Right forelimb (tissue), 1 donor: ENCODE measurements at places on chromosomes 6 and 20.

- no peak for DNase-seq
Observed at GRCh38 chr20:50340541-50340940, 149.9 kb downstream of the CEBPB start.

- no peak for DNase-seq
Observed at GRCh38 chr6:105952772-105953690, 133.1 kb upstream of the PRDM1 start.

DNA sequence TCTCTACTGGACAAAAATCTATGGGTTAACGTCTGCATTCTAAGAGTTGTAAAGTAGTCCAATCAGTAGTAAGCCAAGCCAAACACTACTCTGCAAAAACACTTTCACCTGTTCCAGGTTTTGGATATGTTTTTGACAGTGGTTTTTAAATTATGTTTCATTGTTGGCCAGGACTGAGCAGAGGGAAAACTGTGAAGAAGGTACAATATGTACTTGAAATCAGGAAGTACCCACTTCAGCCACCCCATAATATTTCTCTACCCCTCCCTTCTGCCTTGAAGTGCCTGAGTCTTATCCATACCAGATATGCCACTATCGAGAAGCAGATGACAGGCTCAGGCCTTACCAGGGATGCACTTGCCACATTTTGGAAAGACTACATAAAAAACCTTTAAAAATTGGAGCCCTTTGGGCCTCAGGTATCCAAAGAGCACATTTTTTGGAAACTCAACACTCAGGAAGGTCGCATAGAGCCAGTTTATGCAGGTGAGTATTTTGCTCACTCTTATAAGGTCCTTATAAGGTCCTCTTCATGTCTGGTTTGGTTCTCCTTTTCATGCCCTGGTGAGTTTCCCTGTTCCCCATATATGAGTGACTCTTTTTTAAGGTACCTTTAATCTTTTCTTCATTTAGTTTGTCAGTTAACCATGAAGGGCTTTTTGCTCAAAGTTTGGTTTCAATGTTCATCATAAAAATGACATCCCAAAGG, 859.3 kb upstream of the FLRT3 start:
- no peak for DNase-seq

GRCh38 chr20:41098703-41099250, 38.6 kb upstream of the PLCG1 start:
- no peak for DNase-seq

- no peak for DNase-seq
Observed at GRCh38 chr6:56790414-56790813, 147.7 kb upstream of the DST start.

DNA sequence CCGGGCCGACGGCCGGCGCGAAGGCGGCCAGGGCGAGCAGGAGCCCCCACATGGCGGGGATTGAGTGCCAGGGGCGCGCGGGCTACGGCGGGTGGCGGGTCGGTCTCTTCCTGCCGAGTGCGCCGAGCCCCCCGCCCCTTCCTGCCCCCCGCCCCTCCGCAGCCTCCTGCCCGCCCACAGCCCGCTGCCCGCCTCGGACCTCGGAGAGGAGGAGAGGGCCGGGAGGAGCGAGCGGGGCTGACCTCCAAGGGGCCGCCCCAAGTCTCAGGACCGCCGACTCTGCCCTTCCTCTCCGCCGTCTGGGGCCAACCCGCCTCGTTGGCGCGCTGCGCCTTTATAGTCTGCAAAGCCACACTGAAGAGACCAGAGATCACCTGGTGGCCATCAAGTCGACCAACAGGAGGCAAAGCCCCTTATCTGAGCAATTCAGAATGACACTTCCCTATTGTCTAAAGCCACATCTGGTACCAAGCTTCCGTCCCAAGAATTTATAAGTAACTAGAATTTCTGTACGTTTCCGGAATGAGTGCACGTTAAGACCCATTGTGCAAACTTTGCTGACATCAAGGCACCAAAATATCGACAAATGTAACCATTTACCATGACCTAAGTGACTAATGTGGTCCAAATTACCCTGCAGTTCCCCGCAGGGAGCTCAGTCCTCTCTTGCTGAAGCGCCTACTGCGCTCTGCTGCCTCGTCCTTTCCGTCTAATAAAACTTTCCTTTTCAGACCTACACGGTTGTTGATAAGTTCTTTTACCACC, at the start of gene CPXM1:
CPXM1 (minus strand) TSS at position 107 of the 765 bp plus-strand sequence; CDS start at position 52, 55 bp downstream.
- peak; percentile 80 for DNase-seq

GRCh38 chr6:39910164-39910563, 24.1 kb downstream of the MOCS1 start:
- no peak for DNase-seq

DNA sequence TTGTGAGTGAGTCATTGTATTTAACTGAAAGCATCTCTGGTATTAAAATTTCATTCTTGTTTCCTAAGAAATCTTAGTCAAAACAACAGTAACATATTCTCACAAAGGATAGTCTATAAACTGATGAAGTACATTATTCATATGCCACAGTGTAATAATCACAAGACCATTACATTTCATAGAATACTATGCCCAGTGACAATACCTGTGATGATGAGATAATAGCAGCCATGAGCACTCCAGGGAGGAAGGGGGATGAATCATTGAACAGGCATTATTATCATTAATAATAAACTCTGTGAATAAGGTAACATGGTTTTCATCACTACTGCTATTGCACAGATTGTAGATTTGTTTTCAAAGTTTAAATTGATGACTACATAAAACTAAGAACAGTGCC, 667.9 kb downstream of the EPM2A start:
- DNase-seq, result no peak

GRCh38 chr6:83511901-83512681, at the start of gene PRSS35:
Gene PRSS35 (plus strand): TSS chr6:83512534. CDS start chr6:83523442, 10,908 bp downstream.
- DNase-seq, result peak; percentile 85

DNA sequence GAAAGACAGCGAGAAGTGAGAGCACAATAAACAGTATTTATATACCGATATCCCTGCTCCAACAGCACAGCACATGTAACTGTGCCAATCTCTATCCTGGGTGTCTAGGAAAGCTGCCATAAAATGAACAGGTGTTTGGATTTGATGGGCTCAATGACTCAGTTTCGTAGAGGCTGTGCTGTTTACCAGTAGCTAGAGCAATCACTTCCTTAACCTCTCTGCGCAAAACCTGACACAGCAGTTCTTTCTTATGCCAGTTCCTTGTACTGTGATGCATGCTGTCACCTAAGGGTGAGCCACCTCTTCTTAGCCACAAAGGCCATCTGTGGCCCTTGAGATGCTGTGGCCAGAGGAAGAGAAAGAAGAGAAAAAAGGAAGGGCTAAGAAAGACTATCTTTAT, 59.3 kb downstream of the SHPRH start:
- no peak for DNase-seq

DNA sequence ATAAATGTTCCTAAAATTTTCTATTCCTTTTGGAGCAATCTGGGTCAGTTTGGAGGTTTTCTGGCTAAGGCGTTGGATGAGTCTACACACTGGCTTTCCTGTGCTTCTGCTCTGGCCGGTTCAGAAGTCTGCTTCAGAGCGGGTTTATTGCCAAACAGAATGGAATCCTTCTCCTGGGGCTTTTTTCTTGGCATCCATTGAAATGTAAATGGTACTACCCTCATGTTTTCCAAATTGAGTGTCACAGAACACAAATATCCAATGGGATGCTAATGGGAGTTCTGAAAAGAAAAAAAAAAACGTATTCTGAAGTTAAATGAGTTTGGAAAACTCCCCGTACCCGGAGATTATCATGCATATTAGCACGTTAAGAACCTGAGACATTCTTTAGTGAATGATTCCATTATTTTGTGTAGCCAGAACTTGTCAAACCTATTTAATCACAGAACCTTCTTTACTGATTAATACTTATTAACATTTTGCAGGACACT, 930.3 kb downstream of the QKI start:
- DNase-seq, result no peak

DNA sequence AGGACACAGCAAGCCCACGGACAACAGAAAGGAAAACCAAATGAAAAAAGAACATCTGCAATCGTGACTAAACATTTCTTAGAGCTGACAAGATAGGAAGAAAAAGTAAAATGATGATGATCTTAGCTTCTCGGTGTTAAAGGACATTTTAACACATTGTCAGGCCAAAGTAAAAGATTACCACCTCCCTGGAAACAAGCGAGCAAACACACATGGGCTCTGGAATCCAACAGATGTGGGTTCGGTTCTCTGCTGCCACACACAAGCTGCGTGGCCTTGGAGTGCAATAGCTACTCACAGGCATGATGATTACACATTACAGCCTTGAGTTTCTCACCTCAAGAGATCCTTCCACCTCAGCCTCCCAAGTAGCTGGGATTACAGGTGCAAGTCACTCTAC, 7.5 kb upstream of the AAR2 start:
- DNase-seq, result no peak

DNA sequence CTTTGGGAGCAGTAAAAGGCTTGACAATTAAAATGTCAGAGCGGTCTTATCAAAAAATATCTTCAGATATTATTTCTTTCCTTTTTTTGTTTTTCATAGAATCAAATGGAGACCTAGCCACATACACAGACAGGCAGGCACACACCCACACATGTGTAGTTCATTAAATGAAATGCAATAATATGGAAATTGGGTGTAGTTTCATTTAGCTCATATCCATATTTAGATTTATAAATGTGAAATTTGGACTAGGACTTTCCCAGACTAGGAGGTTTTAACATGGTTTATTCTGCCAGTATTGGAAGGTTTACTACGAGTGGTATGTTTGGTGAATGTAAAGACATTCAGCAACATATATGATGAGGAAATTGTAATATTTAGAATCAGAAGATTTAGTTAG, 277.7 kb upstream of the NT5E start:
- no peak for DNase-seq

DNA sequence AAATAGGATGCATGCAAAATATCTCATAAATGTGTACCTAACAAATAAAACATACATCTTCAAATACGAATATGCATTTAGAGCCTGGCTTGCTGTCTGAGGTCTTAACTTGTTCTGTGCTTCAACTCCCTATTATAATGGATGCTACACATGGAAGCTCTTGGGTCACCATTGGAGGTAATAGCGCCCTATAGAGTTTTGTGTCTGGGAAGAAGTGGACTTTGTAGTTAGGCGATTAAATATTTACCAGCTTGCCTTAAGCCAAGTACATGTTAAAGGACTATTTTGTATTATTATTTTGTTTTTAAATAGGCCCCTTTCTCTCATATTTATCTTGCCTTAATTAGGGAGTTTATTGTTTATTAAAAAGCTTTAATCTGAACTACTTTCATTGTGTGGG, 107.4 kb downstream of the LAMA2 start:
- DNase-seq, result no peak

DNA sequence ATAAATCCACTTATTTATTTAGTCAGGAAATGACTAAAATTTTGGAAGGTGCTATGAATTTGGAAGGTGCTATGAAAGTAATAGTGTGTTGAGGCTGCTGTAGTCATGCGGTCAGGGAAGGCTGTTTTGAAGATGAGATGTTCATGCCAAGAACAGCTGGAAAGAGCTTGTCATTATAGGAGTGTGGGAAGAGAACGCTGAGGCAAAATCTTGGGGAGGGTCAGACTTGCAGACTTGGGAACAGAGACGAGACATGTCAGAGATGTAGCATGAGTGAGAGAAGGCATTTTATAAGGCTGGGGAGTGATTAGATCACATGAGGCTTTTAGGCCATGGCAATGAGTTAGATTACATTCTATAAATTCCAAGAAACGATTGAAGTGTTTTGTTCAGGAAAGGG, 124.0 kb upstream of the B3GAT2 start:
- peak; percentile 50 for DNase-seq

DNA sequence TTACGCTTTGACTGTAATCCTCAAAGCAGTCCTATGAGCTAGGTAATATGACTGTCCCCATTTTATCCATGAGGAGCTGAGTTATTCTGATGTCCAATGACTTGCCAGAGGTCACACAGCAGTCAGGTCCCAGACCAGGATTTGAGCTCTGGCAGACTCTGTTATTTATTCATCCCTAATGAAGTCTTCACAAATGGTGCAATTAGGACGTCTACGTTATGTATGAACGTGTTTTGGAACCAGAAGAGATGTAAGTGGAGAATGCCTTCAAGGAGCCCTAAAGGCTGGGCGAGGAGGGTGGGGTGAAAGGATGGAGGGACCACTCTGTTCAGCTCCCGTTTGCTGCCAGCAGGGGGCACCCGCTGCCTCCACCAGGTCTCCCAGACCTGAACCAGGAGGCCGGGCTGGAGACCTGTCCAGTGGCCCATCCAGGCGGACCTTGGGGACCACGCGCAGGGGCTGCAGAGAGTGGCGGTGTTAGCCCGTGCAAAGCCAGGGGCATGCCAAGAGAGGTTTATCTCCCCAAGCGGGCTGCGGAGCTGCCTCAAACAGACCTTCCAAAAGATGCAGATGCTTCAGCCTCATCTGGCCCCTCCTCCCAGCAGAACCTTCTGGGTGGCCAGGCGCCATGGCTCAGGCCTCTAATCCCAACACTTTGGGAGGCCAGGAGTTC, 15.2 kb upstream of the ZNF335 start:
- DNase-seq, result peak; percentile 74

DNA sequence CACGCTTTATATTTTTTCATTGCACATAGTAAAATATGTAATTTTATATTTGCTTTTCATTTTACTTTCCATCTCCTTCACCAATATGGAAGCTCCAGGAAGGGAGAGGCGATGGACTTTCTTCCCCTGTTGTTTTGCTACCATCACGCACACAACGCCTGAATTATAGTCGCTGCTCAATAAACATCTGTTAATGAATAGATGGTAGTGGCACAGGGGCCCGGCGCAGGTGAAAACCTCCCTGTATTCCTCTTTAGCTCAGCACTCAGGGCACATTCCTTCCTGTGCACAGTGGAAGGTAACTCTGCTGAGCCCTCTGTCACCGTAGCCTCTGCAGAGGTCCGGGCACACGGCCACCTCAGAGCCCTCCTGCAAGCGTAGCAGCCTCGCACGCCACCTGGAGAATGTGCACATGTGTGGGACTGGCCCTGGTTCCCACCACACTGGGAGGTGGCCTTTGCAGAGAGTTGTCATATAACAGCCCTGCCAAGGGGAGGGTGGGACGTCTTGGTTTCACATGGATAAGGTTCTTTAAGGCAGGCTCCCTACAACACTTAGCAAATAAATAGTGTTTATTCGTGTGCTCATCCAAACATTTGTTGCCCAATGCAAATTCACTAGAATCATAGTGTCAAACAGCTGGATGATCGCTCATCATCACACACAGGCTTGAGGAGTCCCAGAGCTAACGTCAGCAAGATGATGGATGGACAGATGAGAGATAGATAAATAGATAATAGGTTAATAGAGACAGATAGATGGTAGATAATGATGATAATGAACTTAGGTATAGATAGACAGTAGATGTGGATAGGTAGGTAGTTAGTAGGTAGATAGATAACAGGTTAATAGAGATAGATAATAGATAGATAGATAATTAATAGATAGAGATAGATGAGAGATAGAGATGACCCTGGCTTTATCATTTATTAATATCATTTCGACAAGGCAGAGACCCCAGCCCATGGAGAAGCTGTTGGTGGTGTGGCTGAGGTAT, 32.3 kb upstream of the AFDN start:
- no peak for DNase-seq

DNA sequence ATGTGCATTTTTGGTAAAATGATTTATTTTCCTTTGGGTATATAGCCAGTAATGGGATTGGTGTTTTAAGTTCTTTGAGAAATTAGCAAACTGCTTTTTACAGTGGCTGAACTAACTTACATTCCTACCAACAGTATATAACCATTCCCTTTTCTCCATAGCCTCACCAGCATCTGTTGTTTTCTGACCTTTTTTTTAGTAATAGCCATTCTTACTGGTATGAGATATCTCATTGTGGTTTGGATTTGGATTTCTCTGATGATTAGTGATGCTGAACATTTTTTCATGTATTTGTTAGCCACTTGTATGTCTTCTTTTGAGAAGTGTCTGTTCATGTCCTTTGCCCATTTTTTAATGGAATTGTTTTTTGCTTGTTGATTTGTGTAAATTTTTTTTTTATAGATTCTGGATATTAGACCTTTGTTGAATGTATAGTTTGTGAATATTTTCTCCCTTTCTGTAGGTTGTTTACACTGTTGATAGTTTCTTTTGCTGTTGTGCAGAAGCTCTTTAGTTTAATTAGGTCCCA, 42.3 kb downstream of the STK4 start:
- no peak for DNase-seq
